ENCODE measurements at places on chromosomes 11 and 22.
A peak's percentile ranks its signal among the peaks of the same experiment; 100 is the strongest.

- DNase-seq = peak; percentile 21
Observed at GRCh38 chr11:76152741-76153570, 53.3 kb downstream of the WNT11 start.

GRCh38 chr11:72774499-72774898 is 19.3 kb downstream of the STARD10 start:
- DNase-seq = no peak

- DNase-seq = no peak
Observed at GRCh38 chr11:107747622-107748021, 35.8 kb upstream of the SLN start.

- peak; percentile 27 for DNase-seq
Observed at GRCh38 chr11:122874991-122875390, 7.6 kb upstream of the JHY start.

DNA sequence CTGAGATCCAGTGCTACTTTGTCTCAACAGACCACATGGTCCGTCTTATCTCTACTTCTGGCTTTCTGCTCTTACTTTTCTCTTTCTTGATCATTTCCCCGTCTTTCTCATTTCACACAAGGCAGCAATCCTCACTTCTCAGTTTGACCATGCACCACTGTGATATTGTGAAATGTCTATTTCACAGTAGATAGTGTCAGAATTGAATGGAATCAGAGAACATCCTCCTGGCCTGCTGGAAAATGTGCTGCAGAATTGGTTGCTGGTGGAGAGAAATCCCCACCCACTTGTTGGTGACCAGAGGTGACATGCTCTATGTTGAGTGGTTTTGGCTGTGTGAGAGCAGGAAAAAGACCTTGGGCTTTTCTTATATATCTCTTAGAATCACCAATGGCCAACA is 57.8 kb upstream of the RCN1 start:
- DNase-seq = peak; percentile 54

DNA sequence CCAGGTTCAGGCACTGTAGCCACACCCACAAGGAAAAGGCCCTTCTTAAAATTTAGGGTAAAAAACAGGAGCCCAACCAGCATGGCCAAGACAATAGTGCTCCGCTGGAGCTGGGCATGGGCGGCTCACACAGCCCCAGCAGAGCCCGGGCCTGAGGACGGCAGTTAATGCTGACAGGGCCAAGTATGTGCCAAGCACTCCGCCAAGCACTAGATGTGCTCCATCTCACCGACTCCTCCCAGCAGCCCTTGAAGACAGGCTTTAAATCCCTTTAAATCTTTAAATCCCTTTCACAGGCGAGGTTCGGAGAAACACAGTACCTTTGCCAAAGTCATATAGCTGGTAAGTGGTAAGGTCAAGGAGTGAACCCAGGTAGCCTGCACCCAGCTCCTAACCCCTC is 4.8 kb downstream of the ARFGAP2 start:
- DNase-seq = no peak

- DNase-seq = no peak
Observed at GRCh38 chr11:117799634-117800033, 2.6 kb upstream of the DSCAML1 start.

- DNase-seq = no peak
Observed at GRCh38 chr22:37420686-37421467, 6.4 kb downstream of the ELFN2 start.

GRCh38 chr22:17770180-17771077 is 3.8 kb downstream of the BID start:
- DNase-seq = no peak

- DNase-seq = no peak
Observed at GRCh38 chr11:109972181-109972715, 120.9 kb upstream of the ZC3H12C start.
